ENCODE measurements at places on chromosomes 7 and 10. TPM values are rescaled to one million over a fixed set of nuclear protein-coding genes. Genes with fewer than 3 reads are reported as not detected.

The ACTL6B gene
- not detected for total RNA-seq

GRCh38 chr7:103843689-103844480 is 145.6 kb downstream of the RELN start:
- no peaks in the 10 kb centered on the region for H3K27me3 ChIP-seq
- H3K4me3 ChIP-seq, result no peak overlapping the region
- H3K4me1 ChIP-seq, result no peaks in the 10 kb centered on the region

GRCh38 chr7:2283074-2283473 is 31.2 kb downstream of the SNX8 start:
- no peaks in the 10 kb centered on the region for H3K27me3 ChIP-seq
- no peak overlapping the region for H3K4me3 ChIP-seq

The ARHGAP22 gene
- 45.6 TPM for total RNA-seq

The PCDH15 gene
- not detected for total RNA-seq

Data from osteoblast (primary cell).